ENCODE measurements at places on chromosomes 16 and 17.

GRCh38 chr17:34781571-34782108, 179.6 kb downstream of the CCT6B start:
- DNase-seq, result no peak

- no peak for DNase-seq
Observed at GRCh38 chr17:1604831-1605528, 23.7 kb downstream of the SLC43A2 start.

DNA sequence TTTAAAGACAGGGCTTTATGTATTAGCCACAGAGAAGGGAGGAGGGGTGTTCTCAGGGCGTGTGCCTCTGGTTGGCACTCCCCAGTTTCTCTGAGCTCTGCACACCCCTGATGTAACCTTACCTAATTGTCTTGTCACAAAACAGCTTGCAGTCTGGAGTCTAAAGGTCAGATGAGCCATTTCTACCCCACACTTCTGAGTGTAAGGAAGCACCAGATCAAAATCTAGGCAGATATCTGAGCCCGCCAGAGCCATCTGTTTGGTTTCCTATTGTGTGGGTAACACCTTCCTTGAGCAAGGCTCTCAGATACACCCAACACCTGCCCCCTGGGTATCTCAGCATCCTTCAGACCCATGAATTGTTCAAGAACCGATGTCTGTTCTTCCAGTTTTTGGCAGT, 15.5 kb downstream of the CDH1 start:
- DNase-seq, result peak; percentile 76

DNA sequence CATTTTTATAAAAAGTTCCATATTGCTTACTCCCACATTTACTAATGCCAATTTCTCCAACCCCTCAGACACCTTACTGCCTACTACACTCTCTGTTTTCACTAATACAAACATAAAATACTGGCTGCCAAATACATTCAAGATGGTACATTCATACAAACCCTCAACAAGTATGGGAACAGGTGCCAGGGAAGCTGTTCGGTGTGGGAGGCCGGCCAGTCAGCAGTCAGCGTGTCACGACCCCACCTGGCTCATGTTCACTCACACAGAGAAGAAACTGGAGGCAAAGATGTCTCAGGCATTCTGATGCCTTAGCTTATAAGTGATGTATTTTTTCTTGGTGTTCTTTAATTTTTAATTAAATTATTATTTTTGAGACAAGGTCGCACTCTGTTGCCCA, 42.4 kb upstream of the TRAP1 start:
- DNase-seq, result no peak

DNA sequence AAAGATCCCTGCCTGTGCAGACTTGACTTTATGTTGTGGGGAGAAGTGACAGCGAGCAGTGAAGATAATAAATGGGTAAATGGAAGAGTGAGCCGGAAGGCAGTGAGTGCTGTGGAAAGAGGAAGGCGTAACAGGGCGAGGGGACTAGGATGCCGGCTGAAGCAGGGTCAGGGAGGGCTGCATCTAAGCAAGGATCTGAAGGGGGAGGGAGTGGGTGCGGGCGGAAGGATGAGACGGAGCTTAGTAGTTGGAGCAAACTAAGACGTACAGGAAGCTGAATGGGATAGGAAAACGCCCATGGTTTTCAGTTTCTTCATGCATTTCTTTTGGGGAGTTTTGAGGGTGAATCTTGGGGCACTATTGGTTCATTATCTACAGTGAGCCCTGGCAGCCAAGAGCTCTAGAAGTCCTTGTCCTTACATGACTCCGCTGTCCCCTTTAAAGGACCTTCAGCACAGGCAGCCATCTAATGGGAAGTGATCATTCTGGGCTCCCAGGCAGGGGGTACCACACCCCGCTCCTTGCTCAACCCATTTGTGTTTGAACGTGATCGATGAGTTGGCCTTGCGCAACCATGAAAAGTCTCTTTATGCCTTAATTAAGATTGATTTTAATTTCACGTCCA, 10.4 kb upstream of the NAT9 start:
- DNase-seq, result no peak

- DNase-seq, result no peak
Observed at GRCh38 chr16:73711406-73712080, 585.1 kb upstream of the PSMD7 start.

DNA sequence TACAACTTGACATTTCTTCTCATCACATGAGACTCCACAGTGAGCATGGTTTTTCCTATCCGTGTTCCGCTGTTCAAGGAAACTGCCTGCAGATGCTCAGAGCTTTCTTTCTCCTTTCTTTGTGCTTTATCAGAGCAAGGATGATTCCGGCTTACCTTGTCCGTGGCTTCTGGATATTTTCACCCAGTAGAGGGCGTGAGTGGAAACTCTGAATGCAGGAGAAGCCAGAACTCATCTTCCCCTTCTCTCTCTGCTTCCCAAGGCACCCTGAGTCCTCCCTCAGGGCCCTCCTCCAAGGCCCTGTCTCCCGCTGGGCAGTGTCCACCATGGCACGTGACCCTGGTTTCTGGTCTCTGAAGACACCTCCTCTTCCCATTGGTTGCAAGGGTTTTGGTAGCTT, 721.1 kb upstream of the RBFOX1 start:
- no peak for DNase-seq

GRCh38 chr17:49107211-49107557, 25.4 kb upstream of the B4GALNT2 start:
- no peak for DNase-seq

All from activated CD4-positive, alpha-beta memory T cell treated with anti-CD3 and anti-CD28 coated beads for 36 hours (primary cell).